A673 (cell line): ENCODE measurements at places on chromosomes 2 and 18. TPM values are rescaled to one million over a fixed set of nuclear protein-coding genes. Genes with fewer than 3 reads are reported as not detected.

The CCL20 gene
- total RNA-seq, result not detected in 2 replicates

The HEATR5B gene
- 13.1 and 15.0 TPM in 2 replicates for total RNA-seq

The KIF5C gene
- total RNA-seq, result 0.58 and 0.74 TPM in 2 replicates

The RFX8 gene
- not detected in 2 replicates for total RNA-seq

The CCDC148 gene
- total RNA-seq, result 0.90 and 0.92 TPM in 2 replicates

The DQX1 gene
- total RNA-seq, result 0.50 and 0.71 TPM in 2 replicates

The ATP5MC3 gene
- total RNA-seq, result 385 and 389 TPM in 2 replicates

The FECH gene
- total RNA-seq, result 65.4 and 73.7 TPM in 2 replicates

The CXCR1 gene
- total RNA-seq, result not detected in 2 replicates

The SAG gene
- 1.3 and 2.4 TPM in 2 replicates for total RNA-seq

The NDC80 gene
- total RNA-seq, result 72.6 and 73.5 TPM in 2 replicates

The TET3 gene
- total RNA-seq, result 26.3 and 28.7 TPM in 2 replicates

The REG3G gene
- total RNA-seq, result not detected in 2 replicates

The LRATD1 gene
- not detected in 2 replicates for total RNA-seq

The QPCT gene
- 2.2 and 4.2 TPM in 2 replicates for total RNA-seq

The WIPF1 gene
- 1.1 and 1.7 TPM in 2 replicates for total RNA-seq

The EPB41L3 gene
- 0.20 and 0.86 TPM in 2 replicates for total RNA-seq

The PLGLB1 gene
- 2.0 and 3.3 TPM in 2 replicates for total RNA-seq
